Mucosa of descending colon (tissue), 3 donors: ENCODE measurements at places on chromosomes 6 and 20. TPM values are rescaled to one million over a fixed set of nuclear protein-coding genes. Genes with fewer than 3 reads are reported as not detected.

GRCh38 chr20:51712501-51713212, 55.5 kb downstream of the ATP9A start:
- peak; percentile 51 for DNase-seq

GRCh38 chr20:49183444-49183843, 4.7 kb downstream of the STAU1 start:
- DNase-seq, result no peak

GRCh38 chr6:129320892-129321291, 389.1 kb downstream of the ARHGAP18 start:
- no peak for DNase-seq

DNA sequence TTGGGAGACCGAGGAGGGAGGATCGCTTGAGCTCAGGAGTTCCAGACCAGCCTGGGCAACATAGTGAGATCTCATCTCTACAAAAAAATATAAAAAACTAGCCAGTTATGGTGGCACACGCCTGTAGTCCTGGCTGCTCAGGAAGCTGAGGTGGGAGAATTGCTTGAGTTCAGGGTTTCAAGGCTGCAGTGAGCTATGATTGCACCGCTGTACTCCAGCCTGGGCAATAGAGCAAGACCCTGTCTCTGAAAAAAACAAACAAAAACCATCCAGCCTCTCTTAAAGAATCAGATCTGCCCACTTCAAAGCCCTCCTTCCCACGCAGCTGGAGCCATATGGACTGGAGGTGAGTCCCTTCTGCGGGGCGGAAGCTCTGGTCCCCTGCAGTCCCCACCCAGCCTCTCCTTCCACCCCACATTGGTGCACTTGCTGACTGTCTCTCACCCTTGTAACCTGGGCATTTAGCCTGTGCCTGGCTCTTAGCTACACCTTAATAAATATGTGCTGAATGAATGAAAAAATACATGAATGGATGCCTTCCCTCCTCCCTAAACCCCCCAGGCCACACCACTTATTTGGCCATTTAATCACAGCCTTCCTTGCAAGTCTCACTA, 7.2 kb upstream of the PARD6B start:
- DNase-seq, result no peak

DNA sequence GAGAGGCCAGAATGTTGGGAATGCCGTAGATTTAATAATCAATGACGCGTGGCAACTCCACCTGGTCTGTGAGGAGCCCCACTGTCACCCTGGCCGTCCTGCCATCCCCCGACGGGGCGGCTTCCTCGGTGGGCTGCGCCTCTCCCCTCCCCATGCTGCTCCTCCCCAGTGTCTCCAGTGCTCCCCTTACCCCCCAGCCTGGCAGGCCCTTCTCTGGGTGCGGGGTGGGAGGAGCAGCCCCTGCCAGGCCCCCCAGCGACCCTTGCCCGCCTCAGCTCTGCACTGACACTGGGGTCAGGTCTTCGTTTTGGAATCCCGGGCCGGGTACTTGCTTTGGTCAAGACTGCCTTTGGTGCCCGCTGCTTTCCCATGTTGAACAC, 82.3 kb upstream of the FRMD1 start:
- no peak for DNase-seq

DNA sequence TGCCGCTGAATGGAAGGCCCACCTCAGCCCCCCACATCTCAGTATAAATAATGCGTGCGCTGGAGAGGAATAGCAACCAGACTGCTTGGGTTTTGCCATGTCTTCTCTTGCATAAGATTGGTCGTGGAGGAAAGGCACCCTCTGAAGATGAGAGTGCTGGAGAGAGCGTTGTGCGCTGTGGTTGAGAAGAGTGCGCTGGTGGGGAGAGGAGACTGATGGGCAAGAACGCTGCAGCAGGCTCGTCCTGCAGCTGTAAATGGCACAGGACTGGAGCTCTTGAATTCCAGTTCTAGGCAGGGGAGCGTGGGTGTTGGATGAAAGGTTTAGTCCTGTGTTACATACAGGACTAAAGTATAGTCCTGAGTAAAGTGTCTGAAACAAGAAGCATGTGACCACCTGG, 51.5 kb downstream of the RPRD1B start:
- no peak for DNase-seq

The TXLNB gene
- total RNA-seq, result 0.29 TPM
